Stimulated activated CD8-positive, alpha-beta memory T cell treated with anti-CD3 and anti-CD28 coated beads, Interleukin-4, amount 100 ng/mL, for 1 hour (primary cell): ENCODE measurements at places on chromosomes 1 and 21.

GRCh38 chr1:247437551-247438505 lies 20.1 kb downstream of the OR2B11 start:
- DNase-seq, result no peak

GRCh38 chr1:230085178-230085515 lies 18.1 kb downstream of the GALNT2 start:
- no peak for DNase-seq

- peak; percentile 58 for DNase-seq
These were observed 1.4 kb downstream of the KLHL21 start for GRCh38 chr1:6601049-6601922.

DNA sequence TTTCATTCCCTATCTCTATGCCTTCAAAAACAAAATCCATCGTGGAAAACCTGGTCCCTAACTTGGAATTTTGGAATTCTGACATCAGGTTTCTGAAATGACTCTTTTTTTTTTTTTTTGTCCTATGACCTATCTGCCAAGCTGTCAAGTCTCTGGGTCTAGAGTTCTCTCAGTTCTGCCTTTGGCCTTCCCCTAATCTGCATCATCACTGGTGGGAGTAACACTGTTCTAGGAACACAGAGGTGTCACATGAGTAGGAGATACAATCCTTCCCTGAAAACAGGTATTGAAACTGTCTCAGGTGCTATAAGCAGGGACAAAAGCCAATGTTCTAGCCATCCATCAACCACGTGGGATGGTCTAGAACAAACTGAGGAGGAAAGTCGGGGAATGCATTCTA lies 142.0 kb upstream of the ATP1B1 start:
- no peak for DNase-seq

DNA sequence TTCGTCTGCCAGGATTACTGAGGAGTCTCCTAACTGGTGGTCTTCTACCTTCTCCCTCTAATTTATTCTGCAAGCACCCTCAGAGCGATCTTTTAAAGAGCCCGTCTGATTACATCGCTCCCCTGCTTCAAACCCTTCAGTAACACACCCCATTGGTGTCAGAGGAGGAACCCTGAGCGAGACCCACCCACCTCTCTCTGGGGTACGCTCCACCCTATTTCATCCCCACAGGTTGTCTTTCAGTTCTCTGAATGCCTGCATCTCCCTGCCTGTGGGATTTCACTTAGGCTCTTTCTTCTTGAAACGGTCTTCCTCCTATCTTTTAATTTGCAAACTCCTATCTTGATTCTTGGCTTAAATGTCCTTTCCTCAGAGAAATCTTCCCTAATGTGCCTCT lies 39.4 kb downstream of the C1orf21 start:
- no peak for DNase-seq

- no peak for DNase-seq
These were observed 1.3 kb upstream of the CCT8 start for GRCh38 chr21:29074783-29075182.

GRCh38 chr1:220521778-220522177 lies 6.2 kb upstream of the MARK1 start:
- no peak for DNase-seq

DNA sequence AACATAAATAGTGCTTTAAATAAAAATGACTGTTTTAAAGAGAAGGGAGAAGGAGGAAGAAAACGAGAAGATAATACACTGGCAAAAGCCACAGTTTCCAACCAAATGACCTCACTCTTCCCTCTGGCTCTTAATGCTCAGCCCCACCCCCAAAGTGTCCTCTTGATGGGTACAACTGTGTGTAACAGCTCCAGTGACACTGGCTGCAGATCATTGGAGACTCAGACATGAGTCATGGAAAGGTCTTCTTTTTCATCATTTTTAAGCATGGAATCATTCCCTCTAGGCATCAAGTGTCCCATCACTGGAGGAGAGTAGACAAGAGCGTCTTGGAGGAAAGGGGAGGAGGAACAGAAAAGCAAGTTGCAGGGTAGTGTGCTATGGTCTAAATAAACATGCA lies 333.0 kb downstream of the PAPPA2 start:
- no peak for DNase-seq

DNA sequence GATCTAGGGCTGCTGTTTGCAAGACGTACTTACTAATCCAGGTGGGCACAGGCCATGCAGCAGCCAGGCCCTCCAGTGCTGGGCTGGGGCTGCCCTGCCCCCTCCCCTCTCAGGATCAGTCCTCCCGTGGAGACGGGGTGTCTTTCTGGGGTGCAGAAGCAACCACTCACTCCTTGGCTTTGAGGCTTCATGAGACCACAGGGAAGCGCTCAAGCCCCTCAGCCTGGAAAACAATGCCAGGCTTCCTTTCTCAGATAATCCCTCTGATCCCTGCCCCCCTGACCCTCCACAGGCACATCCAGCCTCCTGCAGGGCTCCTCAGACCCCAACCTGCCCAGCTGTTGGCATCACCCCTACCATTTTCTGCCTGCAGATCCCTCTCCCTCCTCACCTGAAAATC lies 13.9 kb upstream of the C2CD2 start:
- no peak for DNase-seq

- no peak for DNase-seq
These were observed 8.6 kb downstream of the ADAMTSL4 start for GRCh38 chr1:150557813-150558212.

DNA sequence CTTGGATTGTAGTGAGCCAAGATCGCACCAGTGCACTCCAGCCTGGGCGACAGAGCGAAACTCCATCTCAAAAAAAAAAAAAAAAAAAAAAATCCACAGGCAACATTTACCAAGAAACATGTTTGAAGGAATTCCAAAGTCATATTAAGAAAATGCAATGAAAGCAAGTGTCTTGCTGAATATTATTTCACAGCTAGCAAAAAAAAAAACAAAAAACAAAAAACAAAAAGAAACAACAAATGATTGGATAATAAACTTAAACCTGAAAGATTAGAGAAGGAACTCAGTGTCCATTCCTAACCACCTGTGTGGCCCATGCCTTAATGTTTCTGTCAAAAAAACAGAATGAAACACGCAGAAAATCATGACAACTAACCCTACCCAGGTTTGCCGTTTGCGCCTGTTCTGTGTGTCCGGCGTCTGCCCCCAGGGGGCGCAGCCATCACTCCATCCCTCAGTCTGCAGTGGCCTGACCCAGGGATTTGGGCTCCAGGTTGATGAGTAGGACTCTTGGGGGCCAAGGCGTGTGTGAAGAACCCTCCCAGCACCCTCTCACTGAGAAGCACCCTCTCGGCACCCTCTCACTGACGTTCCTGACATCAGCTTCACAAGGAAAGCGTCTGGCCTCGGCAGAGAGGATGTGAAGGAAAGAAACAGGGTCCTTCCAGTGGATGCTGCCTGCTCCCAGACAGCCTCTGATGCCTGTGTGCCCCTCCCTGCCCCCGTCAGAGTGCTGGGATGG lies 19.2 kb upstream of the PTTG1IP start:
- peak; percentile 64 for DNase-seq

DNA sequence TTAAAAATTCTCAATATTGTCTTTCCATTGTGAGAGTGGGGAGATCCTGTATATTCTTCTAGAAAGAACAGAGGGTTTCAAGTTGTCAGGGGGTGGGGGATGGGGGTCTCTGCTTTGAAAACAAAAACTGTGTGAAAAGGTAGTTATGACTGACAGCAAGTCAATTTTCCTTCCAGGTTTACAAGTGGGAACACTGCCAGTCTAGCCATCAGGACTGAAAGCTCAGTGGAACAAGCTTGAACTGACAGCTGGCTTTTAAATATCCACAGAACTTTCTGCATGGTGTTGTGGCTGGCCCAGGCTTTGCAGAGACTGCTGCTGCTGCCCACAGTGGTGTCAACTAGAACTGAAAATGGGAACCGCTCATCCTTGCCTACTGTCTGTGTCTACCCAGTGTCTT lies 162.6 kb downstream of the TNR start:
- DNase-seq, result no peak

- no peak for DNase-seq
These were observed at the start of gene TTC39A for GRCh38 chr1:51330331-51331201. Gene TTC39A (minus strand): TSS chr1:51330562. CDS start chr1:51330477, 85 bp downstream.

DNA sequence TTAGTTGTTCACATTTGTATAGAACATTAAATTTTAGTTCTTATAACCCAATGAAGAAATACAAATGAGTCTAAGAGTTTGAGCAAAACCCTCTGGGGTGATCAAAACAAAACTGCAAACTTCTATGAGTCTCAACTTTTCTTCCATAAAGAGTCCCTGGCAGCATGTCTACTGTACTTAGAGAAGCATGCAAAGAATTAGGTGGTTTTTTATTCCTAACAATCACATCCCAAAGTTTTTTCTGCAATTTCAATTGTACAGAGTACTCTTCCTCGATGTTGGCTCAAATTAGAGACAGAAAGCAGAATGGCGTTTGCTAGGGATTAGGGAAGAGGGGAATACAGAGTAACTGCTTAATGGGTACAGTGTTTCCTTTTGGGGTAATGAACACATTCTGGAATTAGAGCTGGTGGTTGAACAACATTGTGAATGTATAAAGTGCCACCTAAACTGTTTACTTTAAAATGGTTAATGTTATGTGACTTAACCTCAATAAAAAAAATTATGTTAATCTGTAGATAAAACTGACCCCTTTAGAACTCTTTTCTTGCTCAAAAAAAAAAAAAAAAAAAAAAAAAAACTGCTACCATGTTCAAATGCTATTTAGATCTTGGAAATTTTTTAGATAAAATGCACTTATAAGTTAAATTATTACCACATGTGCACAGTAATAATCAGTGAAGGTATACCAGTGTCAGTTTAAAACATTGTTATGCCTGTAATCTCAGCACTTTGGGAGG lies 4.8 kb downstream of the RC3H1 start:
- DNase-seq, result no peak

GRCh38 chr21:39164523-39164922 lies 18.7 kb downstream of the PSMG1 start:
- no peak for DNase-seq

DNA sequence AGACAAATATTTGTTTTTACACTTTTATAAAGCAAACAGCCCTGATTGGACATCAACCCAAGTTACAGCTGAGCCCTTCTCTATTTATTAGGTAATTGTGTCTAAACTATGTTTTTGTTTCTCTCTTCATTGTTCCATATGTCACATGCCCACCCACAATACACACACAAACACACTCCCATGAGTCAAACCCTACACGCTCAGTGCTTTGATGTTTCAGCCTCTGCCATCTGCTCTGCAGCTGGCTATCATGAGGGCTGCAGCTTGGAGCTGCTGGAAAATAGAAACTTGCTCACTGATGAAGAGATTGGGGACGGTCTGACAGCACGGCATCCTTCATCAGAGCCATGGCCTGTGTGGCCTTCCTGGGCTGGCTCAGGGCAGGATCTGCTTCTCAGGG lies 41.7 kb downstream of the PSMG1 start:
- no peak for DNase-seq

GRCh38 chr1:201123866-201124265 lies 3.1 kb downstream of the ASCL5 start:
- DNase-seq, result no peak

- DNase-seq, result no peak
These were observed 114.5 kb downstream of the OMA1 start for GRCh38 chr1:58431901-58432620.

- no peak for DNase-seq
These were observed 104.0 kb upstream of the RUNX3 start for GRCh38 chr1:25033828-25034705.

GRCh38 chr1:32466761-32467160 lies 1.9 kb downstream of the ZBTB8B start:
- no peak for DNase-seq

DNA sequence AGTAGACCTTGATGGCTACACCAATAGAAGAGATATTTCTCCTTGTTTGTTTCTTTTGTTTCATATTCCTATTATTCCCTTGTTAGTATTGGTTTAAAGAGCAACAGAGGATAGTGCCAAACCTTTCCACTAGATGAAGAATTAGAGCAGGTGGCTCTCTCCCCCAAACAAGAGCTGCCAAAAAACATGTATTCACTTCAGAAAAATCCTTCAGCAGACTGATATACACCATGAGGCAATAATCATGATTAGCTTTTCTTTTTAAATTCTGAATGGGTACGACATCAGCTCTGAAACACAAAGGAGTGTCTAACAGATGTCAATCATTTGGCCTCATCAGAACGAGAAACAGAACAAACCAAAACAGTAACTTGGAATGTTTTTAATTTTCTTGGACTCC lies 67.3 kb upstream of the MAP10 start:
- no peak for DNase-seq

DNA sequence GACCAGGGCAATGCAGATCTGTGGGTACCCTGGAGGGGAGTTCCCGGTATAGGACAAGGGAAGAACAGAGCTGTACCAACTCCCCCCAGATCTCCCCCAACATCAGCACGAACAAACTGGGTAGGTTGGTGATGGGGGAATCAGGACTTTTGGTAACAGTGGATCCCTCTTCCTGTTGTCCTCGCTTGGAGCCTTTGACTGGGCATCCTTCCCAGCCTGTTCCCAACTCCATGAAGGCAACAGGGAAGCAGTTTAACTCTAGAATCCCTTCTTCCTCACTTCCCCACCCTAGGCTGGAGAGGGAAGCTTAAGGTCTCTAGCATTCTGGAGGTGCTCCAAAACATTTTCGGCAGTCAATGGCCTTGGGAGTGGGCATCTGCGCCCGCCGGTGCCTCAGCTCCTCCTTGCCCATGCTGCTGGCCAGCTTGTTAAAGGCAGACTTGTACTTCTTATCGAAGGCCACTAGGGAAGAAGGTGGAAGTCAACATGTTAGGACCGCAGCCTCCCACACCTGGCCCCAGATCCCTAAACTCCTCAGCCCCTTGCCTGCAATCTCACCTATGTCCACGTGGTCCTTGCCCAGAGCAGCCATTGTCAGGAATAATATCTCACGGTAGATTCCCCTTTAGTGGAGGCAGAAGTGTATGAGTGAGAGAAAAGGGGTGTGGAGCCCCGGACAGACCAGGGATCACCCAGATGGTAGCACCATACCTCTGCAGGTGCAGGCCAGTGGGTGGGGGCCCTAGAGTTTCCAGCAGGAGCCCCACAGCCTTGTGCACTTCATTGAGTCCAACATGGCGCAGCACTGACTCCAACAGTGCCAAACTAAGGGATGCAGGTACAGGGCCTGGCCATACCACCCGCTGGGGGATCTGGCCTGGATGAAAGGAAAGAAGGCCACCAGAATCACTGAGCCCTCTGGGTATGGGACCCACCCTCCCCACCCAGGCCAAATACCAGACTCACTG lies 7.5 kb upstream of the GATAD2B start:
- no peak for DNase-seq

DNA sequence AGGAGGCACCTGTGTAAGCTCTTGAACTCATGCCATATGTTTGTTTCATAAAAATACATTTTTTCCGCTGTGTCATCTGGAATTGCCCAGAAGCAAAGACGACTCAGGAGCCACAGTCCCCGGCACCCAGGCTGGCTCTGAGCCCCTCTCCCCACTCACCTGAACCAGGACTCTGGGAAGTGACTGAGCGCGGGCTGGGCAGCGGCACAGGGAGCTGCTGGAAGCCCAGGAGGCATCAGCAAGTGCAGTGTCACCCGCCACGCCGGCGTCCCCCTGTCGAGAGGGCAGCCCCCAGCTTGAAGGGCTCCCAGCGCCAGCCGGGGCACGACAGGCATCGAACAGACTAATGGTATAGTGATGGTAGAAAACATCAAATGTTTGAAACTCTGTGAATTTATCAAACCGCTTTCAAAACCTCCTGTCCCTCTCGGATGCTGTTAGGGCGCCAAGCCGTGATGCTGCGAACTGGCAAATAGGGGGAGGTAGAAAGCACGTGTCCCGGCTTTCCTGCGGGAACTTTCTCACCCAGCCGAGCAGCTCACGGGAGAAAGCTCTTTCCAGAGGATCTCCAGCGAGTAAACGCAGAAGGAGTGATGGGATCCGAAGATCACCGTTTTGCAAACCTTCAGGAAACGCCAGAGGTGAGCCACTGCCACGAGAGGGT lies 57.8 kb upstream of the COL18A1 start:
- no peak for DNase-seq

- no peak for DNase-seq
These were observed 90.7 kb downstream of the SYT2 start for GRCh38 chr1:202619505-202619904.
